Activated T-helper 1 cell treated with anti-CD3 and anti-CD28 coated beads, Interleukin-12 subunit alpha, Interleukin-12 subunit beta, Interleukin-2, Interleukin-4 antibody, amounts not matched to agents 30 ng/mL and 10 ng/mL and 1 ng/mL, durations not matched to agents 14 hours and 24 hours and 36 hours (primary cell): ENCODE measurements at places on chromosomes 2 and 18.

DNA sequence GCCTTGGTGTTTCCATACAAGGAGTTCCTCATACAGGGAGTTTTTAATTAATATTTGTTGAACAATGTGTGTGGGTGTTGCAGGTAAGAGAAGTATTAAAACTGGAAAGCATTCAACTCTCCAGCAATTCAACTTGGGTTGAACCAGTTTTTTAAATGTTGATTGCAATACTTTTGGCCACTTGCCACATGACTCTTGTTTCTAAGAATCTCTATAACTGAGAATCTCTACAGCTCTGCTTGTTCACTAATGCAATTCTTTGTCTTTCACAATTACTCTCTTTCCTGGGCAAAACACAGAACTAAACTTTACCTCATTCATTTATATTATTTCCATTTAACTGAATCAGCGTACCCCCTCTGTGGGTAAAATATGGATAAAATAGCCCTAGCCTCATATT lies 429.4 kb downstream of the ARHGAP15 start:
- H3K27ac ChIP-seq = no peak overlapping the region
- H3K4me3 ChIP-seq = no peak overlapping the region
- no peak for DNase-seq
- H3K27me3 ChIP-seq = no peaks in the 10 kb centered on the region
- H3K4me1 ChIP-seq = peaks cover 12% of the 10 kb centered on the region

GRCh38 chr2:95024371-95024770 lies 1.1 kb upstream of the MAL start:
- no peak for DNase-seq
- peak overlapping the region; percentile 84 for H3K4me3 ChIP-seq
- peaks cover 54% of the 10 kb centered on the region for H3K4me1 ChIP-seq
- H3K27me3 ChIP-seq = no peaks in the 10 kb centered on the region

DNA sequence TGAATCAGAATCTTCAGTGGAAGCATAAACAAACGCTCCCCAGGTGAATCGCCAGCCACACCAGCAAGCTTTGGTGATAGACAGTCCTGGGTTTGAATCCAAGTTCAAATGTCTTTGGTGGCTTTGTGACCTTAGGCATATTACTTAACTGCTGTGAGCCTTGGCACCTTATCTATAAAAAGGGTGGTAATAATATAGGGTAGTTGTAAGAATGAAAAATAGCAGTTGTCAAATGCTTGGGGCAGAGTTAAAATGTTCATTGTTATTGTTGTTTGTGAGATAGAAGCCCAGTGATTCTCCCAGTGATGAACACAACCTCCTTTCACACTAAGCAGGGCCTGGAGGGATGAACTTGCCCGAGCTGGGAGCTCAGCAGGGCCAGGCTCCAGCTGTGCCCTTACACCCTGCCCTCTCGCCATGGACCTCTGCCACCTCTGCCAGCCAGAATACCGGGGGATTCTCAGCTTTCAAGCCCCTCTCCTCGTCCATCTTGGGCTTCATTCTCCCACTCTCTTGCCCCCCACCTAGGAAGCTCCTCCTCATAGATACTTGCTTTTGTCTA lies 6.1 kb upstream of the TMBIM1 start:
- H3K4me3 ChIP-seq = no peak overlapping the region
- peaks cover 20% of the 10 kb centered on the region for H3K4me1 ChIP-seq
- no peak overlapping the region for H3K27ac ChIP-seq
- no peaks in the 10 kb centered on the region for H3K36me3 ChIP-seq
- no peaks in the 10 kb centered on the region for H3K27me3 ChIP-seq

- peaks cover 4% of the 10 kb centered on the region for H3K27me3 ChIP-seq
- no peak overlapping the region for H3K27ac ChIP-seq
- H3K4me1 ChIP-seq = no peaks in the 10 kb centered on the region
Measured at GRCh38 chr2:226524381-226524843, 275.2 kb downstream of the IRS1 start.

DNA sequence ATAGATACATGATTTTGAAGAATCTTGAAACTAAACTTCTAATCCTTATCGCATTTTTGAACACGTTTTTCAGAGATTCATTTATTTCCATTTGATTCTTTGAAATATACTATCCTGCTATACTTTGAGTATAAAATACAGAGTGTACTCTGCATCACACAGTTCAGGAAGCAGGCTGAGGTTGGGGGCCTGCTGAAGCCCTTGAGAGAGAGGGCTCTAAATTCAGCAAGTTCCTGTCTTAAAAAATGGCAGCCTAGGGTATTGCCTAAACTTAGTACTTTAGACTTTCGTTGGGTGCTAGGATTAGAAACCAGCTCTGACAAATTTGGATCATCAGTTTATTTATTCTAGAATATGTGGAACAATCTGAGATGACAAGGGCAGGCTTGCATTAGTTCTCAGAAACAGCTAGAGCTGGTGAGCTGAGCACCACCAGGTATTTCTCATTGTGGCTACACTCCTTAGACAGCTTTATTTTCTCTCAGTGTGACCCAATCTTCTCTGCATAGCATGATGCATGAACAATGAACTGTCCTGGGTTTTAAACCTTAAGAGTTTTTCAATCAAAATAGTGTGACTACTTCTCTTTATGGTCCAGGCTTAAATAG lies 49.1 kb downstream of the TFPI start:
- H3K4me1 ChIP-seq = peaks cover 4% of the 10 kb centered on the region
- H3K27me3 ChIP-seq = peaks cover 5% of the 10 kb centered on the region

DNA sequence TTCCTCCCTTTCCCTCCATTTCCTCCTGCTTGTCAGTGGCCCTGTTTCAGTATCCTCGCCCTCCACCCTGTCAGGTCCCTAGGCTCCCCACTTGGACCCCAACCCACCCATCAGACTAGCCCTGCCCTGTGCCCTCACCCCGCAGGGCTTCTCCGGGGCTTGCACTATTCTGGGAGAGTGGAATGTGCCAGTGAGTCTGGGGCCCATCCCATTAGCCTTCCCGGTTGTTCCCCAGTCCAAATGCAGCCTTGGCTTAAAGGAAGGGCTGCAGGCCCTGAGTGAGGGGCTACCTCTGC lies 45.5 kb downstream of the MYO7B start:
- no peaks in the 10 kb centered on the region for H3K4me1 ChIP-seq
- no peak for DNase-seq
- peaks cover 11% of the 10 kb centered on the region for H3K27me3 ChIP-seq
- H3K36me3 ChIP-seq = no peaks in the 10 kb centered on the region
- no peak overlapping the region for H3K4me3 ChIP-seq

DNA sequence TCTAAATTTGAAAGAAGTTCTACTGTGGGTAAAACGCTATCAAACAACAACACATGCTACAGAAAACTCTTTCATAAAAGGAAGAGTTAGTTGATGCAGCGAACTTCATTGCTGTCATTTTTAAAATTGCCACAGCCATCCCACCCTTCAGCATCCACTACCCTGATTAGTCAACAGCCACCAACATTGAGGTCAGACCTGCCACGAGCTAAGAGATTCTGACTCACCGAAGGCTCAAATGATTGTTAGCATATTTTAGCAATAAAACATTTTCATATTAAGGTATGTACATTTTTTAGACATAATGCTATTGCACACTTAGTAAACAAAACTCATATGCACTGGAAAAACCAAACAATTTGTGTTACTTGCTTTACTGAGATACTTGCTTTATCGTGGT lies 347.1 kb downstream of the CLIP4 start:
- no peak overlapping the region for H3K4me3 ChIP-seq
- H3K27ac ChIP-seq = no peak overlapping the region
- no peak for DNase-seq
- peaks cover 7% of the 10 kb centered on the region for H3K27me3 ChIP-seq
- no peaks in the 10 kb centered on the region for H3K4me1 ChIP-seq
- H3K36me3 ChIP-seq = no peaks in the 10 kb centered on the region

GRCh38 chr18:35050028-35050546 lies 8.9 kb downstream of the MAPRE2 start:
- no peak for DNase-seq
- H3K27ac ChIP-seq = peak overlapping the region; percentile 81
- peak overlapping the region; percentile 65 for H3K4me3 ChIP-seq
- no peaks in the 10 kb centered on the region for H3K27me3 ChIP-seq
- H3K4me1 ChIP-seq = peaks cover 69% of the 10 kb centered on the region

DNA sequence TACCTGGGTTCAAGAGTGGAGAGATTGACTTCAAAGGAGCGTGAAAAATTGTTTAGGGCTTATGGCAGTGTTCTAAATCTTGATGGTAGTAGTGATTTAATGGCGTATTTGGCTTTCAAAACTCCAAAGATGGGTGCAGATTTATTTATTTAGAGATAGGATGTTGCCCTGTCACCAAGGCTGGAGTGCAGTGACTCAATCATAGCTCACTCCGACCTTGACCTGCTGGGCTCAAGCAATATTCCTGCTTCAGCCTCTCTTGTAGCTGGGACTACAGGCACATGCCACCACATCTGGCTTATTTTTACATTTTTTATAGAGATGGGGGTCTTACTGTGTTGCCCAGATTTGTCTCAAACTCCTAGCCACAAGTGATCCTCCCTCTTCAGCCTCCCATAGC lies 52.5 kb downstream of the FAM117B start:
- peaks cover 7% of the 10 kb centered on the region for H3K4me1 ChIP-seq
- H3K4me3 ChIP-seq = no peak overlapping the region
- no peaks in the 10 kb centered on the region for H3K27me3 ChIP-seq
- no peak for DNase-seq

DNA sequence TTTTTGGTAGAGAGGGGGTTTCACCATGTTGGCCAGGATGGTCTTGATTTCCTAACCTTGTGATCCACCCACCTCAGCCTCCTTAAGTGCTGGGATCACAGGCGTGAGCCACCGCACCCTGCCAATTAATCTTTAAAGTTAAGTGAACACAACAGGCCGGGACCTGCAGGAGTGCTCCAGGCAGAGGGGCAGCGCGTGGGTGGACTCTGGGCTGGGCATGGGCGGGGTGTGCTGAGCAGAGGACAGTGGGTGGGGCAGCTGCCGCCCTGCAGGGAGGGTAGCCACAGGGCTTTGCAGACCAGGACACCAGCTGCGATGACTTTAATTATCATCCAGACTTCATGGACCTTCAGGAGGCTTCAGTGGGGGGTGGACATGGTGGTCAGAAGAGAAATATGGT lies 8.8 kb upstream of the GPR148 start:
- DNase-seq = no peak
- H3K4me1 ChIP-seq = no peaks in the 10 kb centered on the region
- H3K4me3 ChIP-seq = no peak overlapping the region
- no peak overlapping the region for H3K27ac ChIP-seq
- H3K27me3 ChIP-seq = peaks cover 14% of the 10 kb centered on the region

DNA sequence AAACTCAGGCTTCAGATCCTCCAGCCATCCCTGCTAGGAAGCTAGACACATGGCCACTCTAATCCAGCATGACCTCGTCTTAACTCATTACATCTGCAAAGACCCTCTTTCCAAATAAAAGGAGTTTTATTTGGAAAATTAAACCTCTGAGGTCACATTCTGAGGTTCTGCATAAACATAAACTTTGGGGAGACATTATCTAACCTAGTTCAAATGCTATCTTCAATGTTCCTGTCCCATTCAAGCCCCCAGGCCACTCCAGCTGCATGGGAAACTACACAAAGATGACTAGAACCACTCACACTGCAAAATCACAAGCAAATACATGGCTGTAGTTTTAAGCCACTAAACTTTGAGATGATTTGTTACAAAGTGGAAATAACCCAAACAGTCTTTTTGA lies 99.0 kb upstream of the RNF152 start:
- no peak overlapping the region for H3K27ac ChIP-seq
- no peak for DNase-seq
- H3K36me3 ChIP-seq = no peaks in the 10 kb centered on the region
- peaks cover 8% of the 10 kb centered on the region for H3K4me1 ChIP-seq
- peaks cover 3% of the 10 kb centered on the region for H3K27me3 ChIP-seq
- H3K4me3 ChIP-seq = no peak overlapping the region

- H3K4me1 ChIP-seq = peaks cover 41% of the 10 kb centered on the region
- no peak for DNase-seq
- H3K27me3 ChIP-seq = peaks cover 2% of the 10 kb centered on the region
- no peaks in the 10 kb centered on the region for H3K36me3 ChIP-seq
- no peak overlapping the region for H3K27ac ChIP-seq
Measured at GRCh38 chr2:43188561-43189386, 37.6 kb downstream of the ZFP36L2 start.

DNA sequence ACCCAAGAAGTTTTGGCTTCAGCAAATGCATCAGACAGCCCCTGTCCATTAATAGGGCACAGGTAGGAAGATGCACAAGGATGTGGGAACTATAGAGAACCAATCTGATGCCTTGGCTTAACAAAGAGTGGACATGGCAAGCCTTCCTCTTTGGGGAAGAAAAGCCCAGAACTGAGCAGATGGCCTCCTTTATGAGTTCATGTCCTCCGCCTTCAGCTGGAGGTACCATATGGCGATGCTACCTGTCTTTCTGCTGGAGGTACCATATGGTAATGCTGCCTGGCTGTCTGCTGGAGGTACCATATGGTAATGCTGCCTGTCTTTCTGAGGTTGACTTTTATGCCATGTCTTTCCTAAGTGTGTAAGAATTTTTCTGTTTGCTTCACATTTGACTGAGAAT lies 6.0 kb downstream of the RETREG2 start:
- H3K27ac ChIP-seq = peak overlapping the region; percentile 34
- no peaks in the 10 kb centered on the region for H3K27me3 ChIP-seq
- no peak for DNase-seq
- peaks cover 40% of the 10 kb centered on the region for H3K36me3 ChIP-seq
- H3K4me3 ChIP-seq = no peak overlapping the region

DNA sequence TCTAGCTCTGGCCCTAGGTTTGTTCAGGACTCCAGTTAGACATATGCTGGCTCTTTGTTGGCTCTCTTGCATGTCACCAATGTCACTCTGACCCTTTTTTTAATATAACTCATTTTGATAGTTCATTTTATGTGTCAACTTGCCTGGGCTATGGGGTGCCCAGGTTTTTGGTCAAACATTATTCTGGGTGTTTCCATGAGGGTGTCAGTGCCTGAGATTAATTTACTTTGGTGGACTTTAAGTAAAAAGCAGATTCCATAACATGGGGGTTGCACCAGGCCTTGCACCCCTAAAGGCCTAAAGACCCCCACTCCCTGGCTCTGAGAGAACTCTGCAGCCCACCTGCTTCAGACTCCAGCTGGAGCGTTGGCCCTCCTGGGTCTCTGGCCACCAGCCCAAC lies 48.1 kb upstream of the SNTG2 start:
- no peak for DNase-seq
- peaks cover 3% of the 10 kb centered on the region for H3K27me3 ChIP-seq
- no peak overlapping the region for H3K4me3 ChIP-seq
- H3K36me3 ChIP-seq = no peaks in the 10 kb centered on the region

DNA sequence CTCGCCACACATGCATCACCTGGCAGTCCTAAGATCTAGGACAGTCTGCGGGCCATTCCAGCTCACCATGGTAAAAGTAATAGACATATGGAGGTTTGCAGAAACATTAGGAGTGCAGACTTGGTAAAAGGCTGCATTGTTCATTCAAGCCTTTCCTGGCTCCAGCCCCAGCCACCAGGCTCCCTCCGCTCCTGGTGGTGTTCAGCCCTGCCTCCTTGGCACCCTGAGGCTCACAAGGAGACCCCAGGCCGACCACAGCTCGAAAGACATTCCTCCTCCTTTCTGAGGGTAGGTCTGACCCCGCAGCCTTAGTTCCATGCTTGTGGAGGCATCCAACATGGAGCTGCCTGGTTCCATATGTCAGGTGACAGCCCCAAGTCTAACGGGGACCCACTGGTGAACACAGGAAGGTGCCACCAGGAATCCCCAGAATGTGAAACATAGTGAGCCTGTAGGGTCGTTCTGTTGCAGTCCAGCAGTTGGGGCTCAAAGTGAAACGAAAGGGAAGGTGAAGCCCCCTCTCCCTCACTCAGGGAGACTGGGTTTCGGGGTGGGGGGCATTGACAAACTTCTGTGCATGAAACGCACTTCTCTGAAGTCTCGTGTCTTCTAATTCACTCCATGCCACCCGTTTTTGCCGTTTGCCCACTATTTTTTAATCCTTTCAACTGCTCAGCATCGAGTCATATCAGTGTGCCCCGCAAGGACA lies 5.0 kb upstream of the SP100 start:
- no peak for DNase-seq
- H3K36me3 ChIP-seq = peaks cover 12% of the 10 kb centered on the region
- H3K27ac ChIP-seq = peak overlapping the region; percentile 99
